LHCN-M2 (cell line): ENCODE measurements at places on chromosomes 4 and X. TPM values are rescaled to one million over a fixed set of nuclear protein-coding genes. Genes with fewer than 3 reads are reported as not detected.

GRCh38 chrX:153433161-153433680 lies 12.6 kb downstream of the TREX2 start:
- no peak for DNase-seq

The CTAG1A gene
- not detected in 2 replicates for total RNA-seq

The RIPPLY1 gene
- total RNA-seq = not detected in 2 replicates

DNA sequence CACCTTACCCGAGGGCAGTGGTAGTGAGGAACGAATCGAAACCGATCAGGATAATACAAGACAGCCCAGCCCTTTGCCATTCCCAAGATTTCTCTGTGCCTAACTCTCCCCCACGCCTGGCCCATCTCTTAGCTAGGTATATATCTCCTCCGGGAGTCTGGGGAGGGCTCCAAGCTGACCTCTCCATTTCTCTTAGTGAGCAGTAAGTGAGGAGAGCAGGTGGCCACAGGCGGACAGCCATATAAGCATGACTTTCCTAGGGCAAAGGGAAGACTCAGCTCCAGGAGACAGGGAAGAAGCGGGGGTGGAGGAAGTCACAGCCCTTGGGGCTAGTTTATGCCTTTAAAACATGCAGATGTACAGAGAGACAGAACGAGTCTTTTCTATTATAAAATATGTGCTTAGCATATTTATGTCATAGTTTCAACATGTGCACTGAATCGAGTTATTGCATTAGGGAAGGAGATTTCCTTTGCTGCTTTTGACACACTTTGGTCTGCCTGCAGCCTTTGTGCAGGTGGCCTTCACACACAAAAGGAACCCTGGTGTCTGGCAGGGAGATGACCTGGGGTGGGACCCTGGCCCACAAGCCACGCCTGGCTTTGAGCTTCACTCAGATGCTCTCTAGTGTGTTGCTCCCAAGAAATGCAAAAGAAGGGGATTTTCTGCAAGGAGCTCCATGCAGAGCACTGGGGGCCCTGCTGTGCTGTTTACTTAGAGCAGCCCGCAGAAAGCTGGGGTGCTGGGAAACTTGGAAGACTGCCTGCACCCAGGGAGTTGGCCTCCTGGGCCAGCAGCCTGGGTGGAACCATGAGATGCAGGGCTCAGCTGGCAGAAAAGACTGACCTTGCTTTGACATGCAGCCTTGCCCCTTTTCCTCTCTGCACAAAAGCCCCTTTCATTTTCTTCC lies 613.3 kb downstream of the BCOR start:
- DNase-seq = no peak

DNA sequence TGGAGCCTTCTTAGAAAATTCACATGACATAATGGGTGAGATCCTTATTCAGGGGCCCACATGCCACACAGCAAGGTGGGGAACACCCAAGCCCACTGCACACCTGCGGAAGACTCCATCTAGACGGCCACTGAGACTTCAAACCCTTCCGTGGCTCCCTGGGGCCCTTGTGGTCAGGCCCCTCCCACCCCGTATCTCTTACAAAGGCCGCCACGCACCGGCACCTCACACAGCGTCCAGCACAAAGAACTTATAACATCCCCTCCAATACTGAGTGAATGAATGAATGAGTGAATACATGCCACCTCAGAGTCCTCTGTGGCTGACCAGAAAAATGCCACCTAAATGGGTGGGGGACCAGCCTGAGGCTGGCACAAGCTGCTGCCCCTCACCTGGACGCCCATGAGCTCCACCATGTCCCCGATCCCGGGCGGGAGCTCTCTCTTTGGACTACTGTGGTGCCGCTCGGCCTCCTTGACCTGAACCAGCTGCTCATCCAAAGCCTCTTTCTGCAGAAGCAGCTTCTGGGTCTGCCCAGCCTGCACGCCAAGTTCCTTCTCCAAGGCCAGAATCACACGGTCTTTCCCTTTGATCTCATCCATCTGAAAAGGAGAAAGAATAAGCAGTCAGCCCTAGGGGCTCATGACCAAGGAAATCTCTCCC lies 66.9 kb upstream of the C4orf50 start:
- DNase-seq = no peak

The LINC00632 gene
- total RNA-seq = 5.8 and 6.3 TPM in 2 replicates

- no peak for DNase-seq
These were observed 1494.4 kb downstream of the STIM2 start for GRCh38 chr4:28354880-28355656.

- peak; percentile 5 for DNase-seq
These were observed 1.0 kb upstream of the IGBP1 start for GRCh38 chrX:70132224-70132623.

DNA sequence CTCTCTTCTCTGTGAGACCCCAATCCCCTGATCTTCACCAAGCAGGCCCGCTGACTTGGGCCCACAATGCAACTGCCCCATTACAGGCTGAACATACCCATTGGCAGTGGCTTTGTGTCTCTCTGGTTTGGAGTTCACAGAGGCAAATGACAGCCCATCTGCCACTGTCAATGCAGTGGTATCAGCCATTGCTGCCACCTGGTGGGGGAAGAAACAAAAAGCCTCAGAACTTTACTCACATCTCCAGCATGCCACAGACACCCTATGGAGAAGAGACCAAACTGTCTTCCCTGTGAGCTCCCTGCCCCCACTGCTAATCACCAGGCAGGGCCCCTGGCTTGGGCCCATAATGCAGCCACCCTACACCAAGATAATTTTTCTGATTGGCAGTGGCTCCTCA lies 729.3 kb upstream of the ACTRT1 start:
- no peak for DNase-seq

The CHIC2 gene
- total RNA-seq = 29.6 and 37.2 TPM in 2 replicates

DNA sequence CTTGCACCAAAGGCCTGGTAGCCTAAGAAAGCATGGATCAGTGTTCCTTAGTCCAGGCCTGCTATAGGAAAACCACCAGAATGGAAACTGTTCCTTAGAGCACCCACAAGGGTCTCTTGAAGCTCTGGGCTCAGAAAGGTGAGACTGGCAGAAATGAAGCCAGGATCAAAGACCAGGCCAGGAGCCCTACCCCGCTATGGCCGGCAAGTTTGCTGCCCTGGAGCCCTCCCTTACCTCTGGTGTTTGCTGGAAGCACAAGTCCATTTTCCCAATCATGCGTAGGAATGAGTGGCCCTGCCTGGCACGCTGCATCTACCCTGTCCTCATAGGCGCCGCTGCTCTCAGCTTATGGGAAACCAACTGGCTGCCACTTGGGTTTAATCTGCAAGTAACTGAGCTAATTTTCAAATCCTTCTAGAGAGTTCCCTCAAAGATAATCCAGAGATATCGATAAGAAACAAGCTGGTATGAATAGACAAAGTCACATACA lies 37.4 kb downstream of the BCOR start:
- DNase-seq = no peak

The CDX4 gene
- not detected in 2 replicates for total RNA-seq

GRCh38 chrX:40240844-40241243 lies 143.1 kb upstream of the BCOR start:
- DNase-seq = no peak

The CSAG1 gene
- not detected in 2 replicates for total RNA-seq

The HTN3 gene
- total RNA-seq = not detected in 2 replicates

DNA sequence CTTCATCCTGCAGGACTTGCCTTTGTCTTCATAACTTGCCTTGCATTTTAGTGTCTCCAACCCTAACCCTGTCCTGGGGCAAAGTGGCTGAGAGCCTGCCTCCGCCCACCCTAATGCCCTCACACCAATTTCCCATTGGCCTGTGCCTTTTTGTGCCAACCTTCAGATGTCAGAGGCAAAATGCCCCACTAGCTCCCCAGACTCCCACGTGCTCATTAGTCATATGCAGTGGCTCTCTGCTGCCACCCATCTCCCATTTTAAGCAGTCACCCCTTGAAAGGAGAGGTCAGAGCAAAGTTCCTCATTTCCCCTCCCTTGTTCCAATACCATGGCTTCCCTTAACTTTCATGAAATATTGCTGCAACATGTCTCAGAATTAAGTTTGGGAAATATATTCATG lies 74.8 kb upstream of the PASD1 start:
- DNase-seq = no peak

The PPP1R3F gene
- total RNA-seq = 6.1 and 6.9 TPM in 2 replicates

DNA sequence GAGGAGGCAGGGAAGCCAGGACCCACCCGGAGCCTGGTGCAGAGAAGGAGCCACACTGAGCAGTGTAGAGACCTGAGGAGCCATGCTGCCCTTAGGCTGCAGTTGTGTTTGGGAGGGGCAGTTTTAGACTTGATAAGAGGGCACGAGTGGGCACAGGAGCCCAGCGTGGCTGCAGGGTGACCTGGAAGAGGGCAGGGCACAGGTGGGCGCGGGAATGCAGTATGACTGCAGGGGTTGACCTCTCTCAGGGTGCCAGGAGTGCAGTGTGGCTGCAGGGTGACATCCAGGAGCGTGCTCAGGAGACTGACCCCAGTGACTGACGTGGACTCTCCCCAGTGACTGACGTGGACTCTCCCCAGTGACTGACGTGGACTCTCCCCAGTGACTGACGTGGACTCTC lies 14.6 kb upstream of the WDR1 start:
- DNase-seq = no peak

GRCh38 chr4:69689599-69689998 lies 36.6 kb upstream of the UGT2A1 start:
- DNase-seq = peak; percentile 46

The CACNA1F gene
- not detected in 2 replicates for total RNA-seq

The PABPC1L2B gene
- total RNA-seq = not detected in 2 replicates

The MED14 gene
- 17.0 and 18.9 TPM in 2 replicates for total RNA-seq

- DNase-seq = no peak
These were observed 2.5 kb downstream of the AADAT start for GRCh38 chr4:170087163-170087700.

DNA sequence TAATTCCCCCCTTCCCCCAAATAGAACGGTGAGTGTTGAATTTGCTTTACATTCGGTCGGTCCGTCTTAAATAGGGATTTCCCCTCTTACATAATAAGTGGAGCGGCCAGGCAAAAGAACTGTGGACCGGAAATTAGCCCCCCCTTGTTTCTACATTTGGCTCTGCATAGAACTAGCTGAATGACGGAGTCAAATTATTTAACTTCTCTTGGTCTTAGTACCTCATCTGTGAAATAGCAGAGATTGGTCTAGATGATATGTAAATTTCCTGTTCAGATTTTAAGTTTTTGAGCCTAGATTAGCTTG lies 1.3 kb downstream of the SPATA18 start:
- no peak for DNase-seq

DNA sequence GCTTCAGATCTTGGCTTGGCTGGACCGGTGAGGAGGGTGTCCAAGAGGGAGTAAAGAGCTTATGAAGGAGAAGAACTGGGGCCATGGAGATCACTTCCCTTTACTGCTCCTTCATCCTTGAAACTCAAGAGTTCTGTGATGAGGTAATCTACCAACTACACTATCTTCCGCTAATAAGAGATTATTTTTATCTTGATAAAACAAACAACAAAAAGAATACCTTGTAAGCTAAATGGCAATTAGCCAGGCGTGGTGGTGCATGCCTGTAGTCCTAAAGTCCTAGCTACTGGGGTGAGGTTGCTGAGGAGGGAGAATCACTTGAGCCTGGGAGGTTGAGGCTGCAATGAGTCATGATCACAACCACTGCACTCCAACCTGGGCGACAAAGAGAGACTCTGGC lies 47.4 kb downstream of the HAUS3 start:
- no peak for DNase-seq

The USP51 gene
- total RNA-seq = 0.77 and 1.0 TPM in 2 replicates

GRCh38 chr4:39256436-39256835 lies 74.1 kb downstream of the WDR19 start:
- DNase-seq = peak; percentile 54

The RIBC1 gene
- total RNA-seq = 0.13 and 0.40 TPM in 2 replicates

The KCNE5 gene
- total RNA-seq = 0.06 and 0.29 TPM in 2 replicates
